RPMI7951 (cell line): ENCODE measurements at places on chromosomes 7 and 10. TPM values are rescaled to one million over a fixed set of nuclear protein-coding genes. Genes with fewer than 3 reads are reported as not detected.

Gene NUTM2E
- not detected in 2 replicates for total RNA-seq

Gene PODXL
- total RNA-seq, result 48.2 and 49.0 TPM in 2 replicates

Gene ADRA2A
- total RNA-seq, result 0.10 and 0.24 TPM in 2 replicates

Gene LARP4B
- 28.8 and 32.7 TPM in 2 replicates for total RNA-seq

Gene EGR2
- total RNA-seq, result 2.3 and 5.9 TPM in 2 replicates

Gene SLC18A2
- total RNA-seq, result not detected in 2 replicates

Gene ANKIB1
- 36.6 and 50.7 TPM in 2 replicates for total RNA-seq

Gene PLCE1
- 0.10 and 0.24 TPM in 2 replicates for total RNA-seq

Gene NUDT13
- total RNA-seq, result 2.1 and 3.6 TPM in 2 replicates
